ENCODE measurements at places on chromosomes 2 and 18. TPM values are rescaled to one million over a fixed set of nuclear protein-coding genes. Genes with fewer than 3 reads are reported as not detected.
A peak's percentile ranks its signal among the peaks of the same experiment; 100 is the strongest.

ITGB6 gene
- 17.2 TPM for total RNA-seq

MAIP1 gene
- total RNA-seq = 16.0 TPM

APOB gene
- total RNA-seq = not detected

VWC2L gene
- not detected for total RNA-seq

PARD6G gene
- total RNA-seq = 32.7 TPM

IL1B gene
- 2.5 TPM for total RNA-seq

THOC1 gene
- 47.9 TPM for total RNA-seq

EVA1A gene
- not detected for total RNA-seq

ANKRD36C gene
- 36.6 TPM for total RNA-seq

ALPP gene
- not detected for total RNA-seq

ONECUT2 gene
- not detected for total RNA-seq

MOCOS gene
- 2.2 TPM for total RNA-seq

DNA sequence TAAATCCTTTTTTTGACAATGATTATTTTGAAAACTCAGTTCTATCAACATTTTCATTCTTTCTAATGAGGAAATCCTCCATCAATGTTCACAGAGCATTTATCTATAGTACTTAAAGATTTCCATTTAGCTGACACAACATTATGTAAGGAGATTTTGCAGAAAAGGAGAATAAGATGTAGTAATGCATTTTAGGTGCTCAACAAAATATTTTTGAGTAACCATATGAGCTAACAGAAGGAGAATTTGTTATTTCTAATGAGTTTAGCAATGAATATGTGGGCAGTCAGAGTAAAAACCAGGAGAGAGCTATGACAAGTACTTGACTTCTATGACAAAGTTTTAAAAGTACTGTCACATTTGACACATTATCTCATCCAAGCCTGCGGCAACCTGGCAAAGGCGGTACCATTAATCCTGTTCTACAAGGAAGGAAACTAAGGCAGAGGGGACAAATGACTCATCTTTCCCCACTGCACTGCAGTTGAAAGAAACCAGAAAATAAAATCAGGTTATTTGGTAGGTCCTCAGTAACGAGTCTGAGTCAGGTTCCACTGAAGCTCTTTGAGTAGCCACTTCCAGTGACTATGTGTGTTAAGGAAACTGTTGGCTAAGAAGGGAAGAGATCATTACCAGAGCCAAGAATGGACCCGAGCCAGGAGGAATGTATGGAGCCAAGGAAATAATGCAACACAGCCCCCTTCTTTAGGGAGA is 134.1 kb upstream of the ITGB6 start:
- peaks cover 68% of the 10 kb centered on the region for H3K4me1 ChIP-seq
- no peak overlapping the region for H3K4me3 ChIP-seq
- H3K27ac ChIP-seq = peak overlapping the region; percentile 17
- no peak for DNase-seq

- no peaks in the 10 kb centered on the region for H3K4me1 ChIP-seq
- no peak overlapping the region for H3K4me3 ChIP-seq
- no peaks in the 10 kb centered on the region for H3K36me3 ChIP-seq
- peak overlapping the region; percentile 63 for H3K27ac ChIP-seq
These were observed 20.8 kb upstream of the MLPH start for GRCh38 chr2:237466211-237466610.

DNA sequence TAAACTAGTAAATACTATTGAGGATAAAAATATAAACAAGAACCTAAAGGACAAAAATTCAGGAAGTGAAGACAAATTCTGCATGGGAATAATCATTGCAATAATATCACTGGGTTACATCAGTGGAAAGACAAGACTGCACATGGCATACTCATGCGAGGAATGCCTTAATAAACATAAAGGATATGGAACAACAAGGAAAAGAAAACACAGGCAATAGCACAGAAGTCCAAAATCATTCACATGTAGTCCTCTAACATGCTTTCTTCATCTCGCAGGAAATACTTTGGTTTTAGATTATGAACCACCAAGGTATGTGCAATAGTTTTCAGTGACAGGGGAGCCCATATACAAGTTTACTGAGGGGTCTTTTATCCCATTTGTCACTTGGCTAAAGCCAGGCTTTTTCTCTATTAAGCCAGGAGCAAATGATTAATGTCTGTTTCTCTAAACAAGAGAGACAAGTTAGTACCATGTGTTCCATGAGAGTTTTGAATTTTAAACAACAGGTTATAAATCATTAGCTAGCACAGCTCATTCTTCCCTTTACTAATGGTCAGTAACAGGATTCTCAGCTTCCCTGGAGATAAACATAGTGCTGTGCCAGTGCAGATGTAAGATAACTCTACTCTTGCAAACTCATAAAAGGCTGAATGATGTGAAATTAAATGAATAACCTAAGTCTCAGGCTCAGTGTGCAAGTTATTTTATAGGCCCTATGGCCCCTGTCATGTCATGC is 353.6 kb upstream of the FSIP2 start:
- no peak overlapping the region for H3K4me3 ChIP-seq
- H3K27ac ChIP-seq = no peak overlapping the region
- H3K36me3 ChIP-seq = no peaks in the 10 kb centered on the region
- no peak for DNase-seq
- no peaks in the 10 kb centered on the region for H3K27me3 ChIP-seq
- H3K4me1 ChIP-seq = no peaks in the 10 kb centered on the region

- H3K4me1 ChIP-seq = no peaks in the 10 kb centered on the region
- H3K4me3 ChIP-seq = no peak overlapping the region
- DNase-seq = no peak
These were observed 106.3 kb upstream of the SEC11C start for GRCh38 chr18:59033359-59033758.

GRCh38 chr18:1094409-1094808 is 189.7 kb downstream of the ADCYAP1 start:
- no peaks in the 10 kb centered on the region for H3K27me3 ChIP-seq
- no peak overlapping the region for H3K4me3 ChIP-seq
- no peak overlapping the region for H3K27ac ChIP-seq
- no peak for DNase-seq
- no peaks in the 10 kb centered on the region for H3K36me3 ChIP-seq

- no peak overlapping the region for H3K4me3 ChIP-seq
- DNase-seq = no peak
- H3K36me3 ChIP-seq = no peaks in the 10 kb centered on the region
- no peaks in the 10 kb centered on the region for H3K4me1 ChIP-seq
These were observed 35.2 kb upstream of the SCN9A start for GRCh38 chr2:166410828-166411472.

DNA sequence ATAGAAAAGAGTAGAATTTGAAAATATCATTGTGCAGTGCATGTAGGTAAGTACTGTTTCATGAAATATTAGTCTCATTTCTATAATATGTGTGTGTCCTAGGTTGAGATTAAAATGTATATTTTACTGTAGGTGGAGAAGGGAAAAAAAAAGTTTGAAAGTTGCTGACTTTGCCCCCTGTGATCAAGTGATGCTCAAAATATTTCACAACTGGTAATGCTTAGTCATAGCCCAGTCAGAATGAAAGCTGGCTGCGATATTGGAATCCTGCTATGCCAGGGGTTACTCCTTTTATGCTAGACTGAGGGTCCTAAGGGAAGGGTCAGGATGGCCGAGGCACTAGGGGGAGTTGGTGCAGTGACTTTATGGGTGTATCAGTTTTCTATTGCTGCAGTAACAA is 19.5 kb upstream of the CFAP36 start:
- H3K27ac ChIP-seq = no peak overlapping the region
- no peak overlapping the region for H3K4me3 ChIP-seq

GRCh38 chr2:240985881-240986786 is 12.3 kb upstream of the SNED1 start:
- H3K27me3 ChIP-seq = no peaks in the 10 kb centered on the region
- H3K4me3 ChIP-seq = no peak overlapping the region
- DNase-seq = no peak
- peak overlapping the region; percentile 76 for H3K27ac ChIP-seq

DNA sequence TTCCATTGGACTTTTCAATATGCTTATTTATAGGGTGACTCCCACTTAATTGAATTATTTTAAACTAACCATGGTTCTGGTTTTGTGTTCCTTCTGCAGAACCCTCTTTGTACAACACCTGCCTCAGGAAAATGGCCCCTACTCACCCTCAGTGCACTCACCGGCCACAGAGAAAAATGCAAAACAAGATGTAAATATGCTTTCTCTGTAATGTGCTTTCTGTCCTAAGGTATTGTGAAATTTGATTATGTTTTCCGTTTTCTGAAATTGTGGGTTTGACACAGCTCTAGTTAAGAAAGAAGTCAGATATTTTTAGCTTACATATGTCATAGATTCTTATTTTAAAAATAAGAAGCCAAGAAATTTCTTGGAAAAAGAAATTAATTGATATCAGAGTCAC is 357.7 kb upstream of the SMIM21 start:
- DNase-seq = no peak
- no peaks in the 10 kb centered on the region for H3K4me1 ChIP-seq
- H3K27ac ChIP-seq = no peak overlapping the region
- H3K4me3 ChIP-seq = no peak overlapping the region

DNA sequence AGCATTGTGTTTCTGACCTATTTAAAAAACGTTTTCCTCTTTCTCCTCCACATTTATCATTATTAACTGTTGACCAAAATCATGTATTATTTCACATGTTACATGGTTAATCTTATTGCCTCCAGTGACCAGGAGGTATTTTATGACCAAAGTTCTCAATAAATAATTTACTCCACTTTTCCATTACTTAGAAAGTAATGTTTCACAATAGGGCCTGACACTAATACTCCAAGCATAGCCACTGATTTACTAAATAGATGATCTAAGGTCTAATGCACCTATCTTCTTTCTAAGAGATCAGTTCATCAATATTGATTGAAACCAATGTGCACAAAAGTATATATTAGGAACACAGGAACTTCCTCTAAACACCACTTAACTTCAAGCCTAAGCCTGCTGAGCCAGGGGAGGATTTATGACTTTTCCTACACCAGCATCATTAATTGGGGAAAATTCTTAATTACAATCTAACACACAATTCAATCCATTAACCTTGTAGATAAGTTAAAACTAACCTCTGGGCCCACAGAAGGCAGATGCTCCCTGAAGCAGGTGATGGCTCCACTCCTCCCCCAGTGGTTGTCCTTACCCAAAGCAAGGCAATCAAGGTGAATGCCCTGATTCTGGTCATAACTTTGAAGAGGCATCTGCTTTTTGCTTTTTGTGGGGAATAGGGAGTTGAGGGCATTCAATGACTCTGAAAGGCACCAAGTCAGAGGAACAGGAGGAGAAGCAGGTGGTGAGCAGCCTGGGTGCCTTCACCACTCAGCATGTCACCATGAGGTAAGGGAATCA is 33.9 kb downstream of the RBMS1 start:
- H3K27me3 ChIP-seq = no peaks in the 10 kb centered on the region
- no peak for DNase-seq
- H3K27ac ChIP-seq = no peak overlapping the region
- no peaks in the 10 kb centered on the region for H3K36me3 ChIP-seq
- peaks cover 62% of the 10 kb centered on the region for H3K4me1 ChIP-seq

- H3K4me1 ChIP-seq = peaks cover 23% of the 10 kb centered on the region
- DNase-seq = no peak
- H3K27me3 ChIP-seq = no peaks in the 10 kb centered on the region
- no peaks in the 10 kb centered on the region for H3K36me3 ChIP-seq
- H3K27ac ChIP-seq = no peak overlapping the region
These were observed 71.2 kb downstream of the BCL11A start for GRCh38 chr2:60482222-60482621.

- DNase-seq = no peak
- no peaks in the 10 kb centered on the region for H3K27me3 ChIP-seq
- H3K27ac ChIP-seq = no peak overlapping the region
- H3K4me1 ChIP-seq = peaks cover 10% of the 10 kb centered on the region
These were observed 130.1 kb downstream of the NFATC1 start for GRCh38 chr18:79525556-79526467.

DNA sequence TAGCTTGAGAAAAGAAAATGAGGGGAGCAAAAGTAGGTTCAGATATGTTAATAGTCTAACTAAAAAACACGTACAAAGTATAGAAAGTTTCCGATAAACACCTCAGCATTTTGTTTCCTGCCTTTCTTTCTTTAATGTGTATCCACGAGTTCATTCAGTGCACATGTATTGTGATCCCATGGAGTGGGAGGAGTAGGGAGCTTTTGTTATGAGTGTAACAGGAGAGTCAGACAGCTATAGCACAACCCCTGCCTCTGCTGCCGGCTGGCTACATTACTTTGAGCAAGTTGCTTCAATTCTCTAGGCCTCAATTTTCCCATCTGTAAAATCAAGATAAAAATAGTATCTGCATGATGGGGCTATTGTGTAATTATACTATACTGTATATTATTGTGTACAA is 249.2 kb upstream of the FIGN start:
- DNase-seq = no peak
- no peaks in the 10 kb centered on the region for H3K4me1 ChIP-seq
- H3K36me3 ChIP-seq = no peaks in the 10 kb centered on the region
- H3K4me3 ChIP-seq = no peak overlapping the region

DNA sequence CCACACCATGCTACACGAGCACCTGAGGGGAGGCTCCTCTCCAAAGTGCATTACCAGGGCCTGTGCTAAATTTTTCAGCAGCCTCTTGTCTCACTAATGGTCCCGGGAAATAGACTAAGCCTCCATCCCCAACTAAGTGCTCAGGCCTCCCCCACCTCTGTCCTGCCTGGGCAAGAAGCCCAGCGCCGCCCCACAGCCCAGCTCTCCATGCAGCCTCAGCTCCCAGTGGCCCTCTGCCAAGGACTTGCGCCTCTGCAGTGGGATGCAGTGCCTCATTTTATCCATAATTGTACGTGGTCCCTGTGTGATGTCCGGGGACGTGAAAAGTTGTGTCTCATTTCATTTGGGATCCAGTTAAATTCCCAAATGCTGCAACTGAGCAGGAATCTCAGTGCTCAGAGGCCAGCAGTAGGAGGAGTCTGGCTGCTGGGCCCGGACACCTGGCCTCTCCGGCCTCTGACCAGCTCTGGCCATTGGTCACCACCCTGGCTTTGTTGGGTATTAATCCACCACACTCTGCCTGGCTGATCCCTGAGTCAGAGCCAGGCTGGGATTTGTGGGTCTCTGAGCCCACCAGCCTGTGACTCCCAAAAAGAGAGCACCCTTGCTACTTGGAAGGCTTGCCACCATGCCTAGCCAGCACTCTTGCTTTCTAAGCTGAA is 11.4 kb upstream of the STEAP3 start:
- DNase-seq = no peak
- H3K27ac ChIP-seq = no peak overlapping the region

- no peaks in the 10 kb centered on the region for H3K27me3 ChIP-seq
- DNase-seq = no peak
- no peak overlapping the region for H3K4me3 ChIP-seq
- no peaks in the 10 kb centered on the region for H3K4me1 ChIP-seq
These were observed 12.0 kb upstream of the GCC2 start for GRCh38 chr2:108436976-108437375.

GRCh38 chr2:108579623-108580022 is 45.4 kb downstream of the LIMS1 start:
- no peaks in the 10 kb centered on the region for H3K27me3 ChIP-seq
- no peak overlapping the region for H3K4me3 ChIP-seq
- no peak overlapping the region for H3K27ac ChIP-seq
- no peak for DNase-seq

DNA sequence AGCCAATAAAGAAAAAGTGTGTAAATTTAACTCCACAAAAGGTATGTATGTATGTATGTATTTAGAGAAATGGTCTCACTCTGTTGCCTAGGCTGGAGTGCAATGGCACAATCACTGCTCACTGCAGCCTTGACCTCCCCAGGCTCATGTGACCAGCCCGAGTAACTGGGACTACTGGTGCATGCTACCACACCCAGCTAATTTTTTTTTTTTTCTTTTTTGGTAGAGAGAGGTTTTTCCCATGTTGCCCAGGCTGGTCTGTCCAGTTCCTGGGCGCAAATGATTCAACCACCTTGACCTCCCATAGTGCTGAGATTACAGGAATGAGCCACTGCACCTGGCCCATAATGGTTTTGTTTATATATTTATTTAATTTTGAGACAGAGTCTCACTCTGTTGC is 67.1 kb downstream of the CERKL start:
- no peak for DNase-seq
- H3K27ac ChIP-seq = no peak overlapping the region
- H3K27me3 ChIP-seq = no peaks in the 10 kb centered on the region

Data from vagina (tissue), 2 donors.